ENCODE measurements at places on chromosomes 12 and 14.

GRCh38 chr12:3225796-3226180 is 148.6 kb downstream of the TSPAN9 start:
- no peak for DNase-seq

DNA sequence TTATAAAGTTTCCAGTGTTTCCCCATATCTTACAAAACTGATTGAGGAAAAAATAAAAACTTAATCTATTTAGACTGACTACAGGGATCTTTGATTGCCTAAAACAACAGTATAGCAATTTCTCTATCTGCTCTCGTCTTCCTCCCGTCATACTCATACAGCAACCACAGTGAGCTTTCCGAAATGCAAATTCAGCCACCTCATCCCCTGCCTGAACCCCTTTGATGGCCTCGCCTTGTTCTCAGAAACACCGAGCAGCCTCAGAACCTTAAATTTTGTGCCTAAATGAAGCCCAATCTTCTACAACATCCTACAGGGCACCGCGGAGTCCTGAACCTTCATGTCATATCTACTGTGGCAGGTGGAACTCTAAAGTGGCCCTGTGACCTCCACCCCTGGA is 223.7 kb upstream of the TMEM132C start:
- no peak for DNase-seq

- DNase-seq, result no peak
These were observed 12.4 kb upstream of the A2M start for GRCh38 chr12:9127936-9128663.

GRCh38 chr12:7935590-7936581 is at the start of gene SLC2A3:
TSS of gene SLC2A3 (minus strand) at chr12:7936187. CDS start at chr12:7936034, 153 bp downstream.
- DNase-seq, result peak; percentile 93

DNA sequence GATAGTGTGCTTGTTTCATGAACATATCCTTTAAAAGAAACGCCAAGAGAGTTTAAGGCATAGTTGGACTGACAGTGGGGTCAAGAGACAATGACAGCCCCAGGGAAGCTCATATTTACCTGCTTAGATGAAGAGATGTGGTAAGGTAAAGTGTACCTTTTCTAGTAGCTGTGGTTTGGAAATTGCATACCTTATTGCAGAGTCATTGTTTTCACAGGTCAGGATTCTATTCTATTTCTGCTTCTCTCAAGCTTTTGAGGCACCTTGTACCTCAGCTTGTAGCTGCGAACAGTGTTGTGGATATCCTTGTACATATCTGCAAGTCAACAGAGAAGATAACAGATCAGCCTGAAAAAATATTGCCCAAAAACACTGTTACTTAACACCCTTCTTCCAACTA is 47.7 kb downstream of the ATP6V1D start:
- DNase-seq, result no peak

- DNase-seq, result no peak
These were observed 34.3 kb upstream of the PLEKHG6 start for GRCh38 chr12:6275928-6276887.

- DNase-seq, result peak; percentile 43
These were observed 506 bp downstream of the CRY1 start for GRCh38 chr12:107092669-107093416.

DNA sequence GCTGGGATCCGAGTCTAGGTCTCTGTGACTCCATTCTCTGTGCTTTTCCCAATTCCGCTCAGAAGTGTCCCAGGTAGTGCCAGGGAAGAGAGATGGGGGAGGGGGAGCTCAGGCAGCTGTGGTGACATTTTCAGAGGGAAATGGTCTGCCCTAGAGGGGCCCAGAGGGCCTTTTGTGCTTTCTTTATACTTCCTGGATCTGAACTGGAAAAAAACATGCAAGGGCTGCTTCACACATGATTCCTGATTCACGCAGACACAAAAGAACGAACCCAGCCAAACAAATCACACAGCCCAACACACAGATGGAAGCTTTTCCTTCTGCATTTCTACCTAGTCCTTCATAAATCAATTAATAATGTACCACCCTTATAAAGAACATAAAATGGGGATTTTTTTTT is 26.5 kb downstream of the GPR68 start:
- no peak for DNase-seq

- no peak for DNase-seq
These were observed 6.3 kb upstream of the CDH24 start for GRCh38 chr14:23063601-23064000.

GRCh38 chr12:40224439-40225291 is at the start of gene LRRK2:
TSS of gene LRRK2 (plus strand) at chr12:40224997. CDS start at chr12:40225132, 135 bp downstream.
- peak; percentile 32 for DNase-seq

DNA sequence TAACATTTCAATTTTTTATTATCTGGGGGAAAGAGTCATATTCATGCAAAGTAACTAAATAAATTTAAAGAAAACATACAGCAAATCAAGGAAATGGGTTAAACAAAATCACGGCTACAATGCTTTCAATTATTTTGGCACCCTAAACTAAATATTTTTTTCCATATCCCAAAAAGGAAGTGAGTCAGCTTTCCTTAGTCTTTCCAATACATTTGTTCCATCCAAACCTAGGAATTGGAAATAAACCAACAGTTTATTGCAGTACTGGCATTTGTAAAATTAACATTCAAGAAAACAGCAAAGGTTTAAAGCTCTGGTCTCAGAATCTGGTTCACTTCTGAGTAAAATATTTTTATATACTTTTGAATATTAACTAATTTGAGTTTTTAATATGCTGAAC is 89.2 kb downstream of the BCL2L14 start:
- no peak for DNase-seq

- DNase-seq, result no peak
These were observed 111.5 kb upstream of the BCL2L14 start for GRCh38 chr12:11959117-11959823.

GRCh38 chr12:115569345-115570068 is 708.0 kb downstream of the MED13L start:
- DNase-seq, result no peak

DNA sequence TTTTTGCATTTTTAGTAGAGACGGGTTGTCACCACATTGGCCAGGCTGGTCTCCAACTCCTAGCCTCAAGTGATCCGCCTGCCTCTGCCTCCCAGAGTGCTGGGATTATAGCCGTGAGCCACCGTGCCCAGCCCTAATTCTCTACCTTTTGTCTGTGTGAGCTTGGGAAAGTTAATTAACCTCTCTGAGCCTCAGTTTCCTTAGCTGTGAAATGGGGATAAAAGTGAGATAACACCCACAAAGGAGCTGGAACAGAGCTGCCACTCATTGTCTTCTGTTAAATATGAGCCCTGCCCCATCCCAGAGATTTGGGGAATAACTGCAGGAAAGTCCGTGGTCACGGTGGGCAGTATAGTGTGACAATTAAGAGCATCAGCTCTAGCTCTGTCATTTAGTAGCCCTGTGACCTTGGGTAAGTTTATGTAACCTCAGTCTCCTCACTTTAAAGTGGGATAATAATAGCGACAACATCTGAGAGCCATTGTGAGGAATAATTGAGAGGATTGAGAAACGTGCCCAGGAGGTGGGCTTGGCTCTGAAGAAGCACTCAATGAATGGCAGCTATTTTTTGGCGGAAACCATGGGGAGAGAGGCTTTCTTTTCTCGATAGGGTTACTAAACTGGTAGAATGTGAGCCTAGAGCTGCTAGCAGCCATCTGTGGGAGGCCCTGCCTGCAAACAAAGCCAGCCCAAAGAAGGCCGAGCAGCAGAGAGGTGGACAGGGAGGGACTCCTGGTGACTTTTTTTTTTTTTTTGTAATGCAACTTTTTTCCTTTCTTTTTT is 60.8 kb upstream of the MED13L start:
- DNase-seq, result no peak

DNA sequence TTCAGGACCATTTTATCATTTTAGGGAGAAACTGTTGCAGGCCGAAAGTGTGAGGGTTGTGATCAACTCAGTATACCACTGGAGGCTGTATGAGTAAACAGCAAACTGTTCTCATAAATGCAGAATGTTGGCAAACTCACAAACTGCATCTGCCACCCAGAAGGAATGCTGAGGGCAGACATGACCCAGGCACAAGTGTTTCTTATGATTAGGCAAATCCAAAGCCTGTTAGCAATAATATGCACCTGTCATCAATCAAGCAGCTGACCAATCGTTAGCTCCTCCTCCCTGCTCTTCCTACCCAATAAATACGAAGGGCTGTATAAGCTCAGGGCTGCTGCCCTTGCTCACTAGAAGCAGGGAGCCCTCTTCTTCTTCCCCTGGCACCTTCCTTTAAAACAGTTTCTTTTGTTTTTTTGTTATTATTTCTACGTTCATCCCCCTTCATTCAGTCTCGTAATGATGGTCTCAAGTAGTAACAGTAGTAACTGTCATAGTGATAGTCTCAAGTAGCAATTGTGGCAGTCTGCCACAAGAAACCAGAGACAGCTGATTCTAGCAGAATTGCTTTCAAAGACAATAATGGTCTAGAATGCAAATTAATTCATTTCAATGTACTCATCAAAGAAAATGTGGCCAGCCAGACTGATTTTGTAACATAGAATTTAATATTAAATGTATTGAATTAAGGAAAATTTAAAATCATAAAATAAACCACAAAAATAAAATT is 15.2 kb upstream of the CCDC175 start:
- DNase-seq, result no peak

GRCh38 chr14:24954037-24954699 is 95.8 kb downstream of the STXBP6 start:
- no peak for DNase-seq

GRCh38 chr12:101570047-101570446 is 24.7 kb upstream of the MYBPC1 start:
- no peak for DNase-seq

DNA sequence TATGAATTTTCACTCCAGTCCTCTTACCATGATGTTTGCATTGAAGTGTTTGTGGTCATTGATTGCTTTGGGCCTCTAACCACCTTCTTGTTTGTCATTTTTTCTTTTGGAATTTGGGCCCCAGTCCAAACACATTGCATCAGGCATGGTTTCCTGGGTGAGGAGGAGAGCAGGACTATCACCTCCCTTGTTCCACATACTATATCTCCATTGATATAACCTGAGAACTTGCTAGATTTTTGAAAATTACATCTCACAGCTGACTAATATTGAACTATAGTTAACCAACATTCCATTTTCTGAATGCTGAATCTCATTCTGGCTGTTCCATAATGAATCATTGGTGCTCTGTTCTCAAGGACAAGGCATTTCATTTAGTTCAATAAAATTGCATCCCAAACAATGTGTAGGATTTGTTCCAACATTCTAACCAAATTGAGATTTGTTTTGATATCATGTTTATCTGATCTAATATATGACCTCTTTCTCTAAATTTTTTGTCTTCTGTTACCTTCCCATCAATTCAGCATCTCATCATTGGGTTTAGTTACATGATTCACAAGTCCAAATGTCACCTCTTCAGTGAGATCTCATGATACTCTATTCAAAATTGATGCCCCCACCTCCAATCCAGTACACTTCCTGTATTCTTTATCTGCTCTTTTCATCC is 329.0 kb downstream of the ZFP36L1 start:
- DNase-seq, result no peak

- DNase-seq, result no peak
These were observed 28.3 kb downstream of the DDHD1 start for GRCh38 chr14:53124786-53125185.

GRCh38 chr12:86429824-86430223 is 173.6 kb upstream of the MGAT4C start:
- DNase-seq, result no peak

GRCh38 chr14:61444215-61444768 is 122.9 kb downstream of the PRKCH start:
- DNase-seq, result peak; percentile 68

DNA sequence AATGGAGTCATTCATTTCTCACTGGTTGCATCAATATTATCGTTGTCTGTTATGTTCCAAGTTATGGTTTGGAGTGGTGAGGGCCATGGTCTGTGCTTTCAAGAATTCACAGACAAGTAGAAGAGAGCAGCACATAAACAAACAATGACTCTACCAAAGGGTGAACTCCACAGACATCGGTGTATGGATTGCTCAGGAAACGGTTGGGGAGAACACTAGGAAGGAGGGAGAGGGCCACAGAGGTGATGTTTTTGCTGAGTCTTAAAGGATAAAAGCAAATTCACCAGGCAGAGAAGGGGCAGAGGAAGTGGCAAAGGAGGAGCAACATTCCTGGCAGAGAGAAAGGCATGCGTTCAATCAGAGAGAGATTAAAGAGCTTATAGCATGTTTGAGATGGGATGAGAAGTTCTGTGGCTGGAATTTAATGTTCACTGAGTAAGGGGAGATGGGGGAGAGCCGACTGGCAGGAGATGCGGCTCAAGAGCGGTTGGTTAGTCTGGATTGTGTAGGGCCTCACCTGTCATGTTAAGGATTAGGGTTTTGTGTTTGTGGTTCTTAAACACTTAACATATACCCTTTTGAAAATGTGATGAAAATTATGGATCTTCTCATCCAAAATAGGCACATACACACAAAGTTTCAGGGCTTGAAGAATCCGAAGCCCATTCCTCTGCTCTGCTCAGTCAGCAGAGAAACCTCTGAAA is 42.3 kb upstream of the FRMD6 start:
- no peak for DNase-seq

DNA sequence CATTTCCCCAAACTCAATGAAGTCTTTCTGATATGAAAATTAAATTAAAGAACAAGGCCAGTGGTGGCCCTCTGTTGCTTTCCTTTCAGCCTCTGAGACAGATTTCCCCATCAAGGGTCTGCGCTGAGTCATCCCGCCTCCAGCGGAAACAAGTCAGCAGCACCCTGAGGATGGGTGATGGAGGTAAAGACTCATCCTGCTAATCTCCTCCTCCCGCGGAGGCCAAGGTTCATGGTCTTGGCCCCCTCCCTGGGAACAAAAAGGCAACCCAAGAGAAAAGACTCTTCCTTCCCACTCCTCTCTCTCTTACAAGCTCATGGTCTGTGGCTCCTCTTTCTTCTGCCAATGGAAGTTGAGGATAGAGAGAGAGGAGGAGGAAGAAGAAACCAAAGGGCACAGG is 9.0 kb upstream of the NUMB start:
- no peak for DNase-seq

DNA sequence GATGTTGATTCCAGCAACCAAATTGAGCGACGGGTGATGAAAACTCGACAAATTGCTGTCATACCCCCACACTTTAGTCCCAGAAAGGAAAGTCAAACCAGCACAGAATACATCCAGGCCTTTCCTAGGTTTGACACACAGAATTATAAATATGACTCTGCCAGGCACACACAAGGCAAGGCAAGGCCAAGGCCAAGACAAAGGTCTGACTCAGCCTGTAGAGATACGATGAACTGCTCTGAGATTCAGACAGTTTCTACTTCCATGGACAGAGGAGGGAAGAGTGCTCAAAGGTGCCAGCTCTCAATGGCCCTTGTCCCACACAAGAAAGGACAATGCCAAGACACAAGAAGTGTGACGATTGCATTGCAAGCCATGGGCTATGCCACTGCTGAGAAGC is 880.2 kb upstream of the TMEM132C start:
- DNase-seq, result no peak

GRCh38 chr12:21894792-21895595 is 46.2 kb downstream of the ABCC9 start:
- DNase-seq, result no peak
